Activated CD4-positive, alpha-beta T cell treated with anti-CD3 and anti-CD28 coated beads, Interleukin-2, amount 50 U/mL, for 16 hours (primary cell): ENCODE measurements at places on chromosomes 12 and 14.

DNA sequence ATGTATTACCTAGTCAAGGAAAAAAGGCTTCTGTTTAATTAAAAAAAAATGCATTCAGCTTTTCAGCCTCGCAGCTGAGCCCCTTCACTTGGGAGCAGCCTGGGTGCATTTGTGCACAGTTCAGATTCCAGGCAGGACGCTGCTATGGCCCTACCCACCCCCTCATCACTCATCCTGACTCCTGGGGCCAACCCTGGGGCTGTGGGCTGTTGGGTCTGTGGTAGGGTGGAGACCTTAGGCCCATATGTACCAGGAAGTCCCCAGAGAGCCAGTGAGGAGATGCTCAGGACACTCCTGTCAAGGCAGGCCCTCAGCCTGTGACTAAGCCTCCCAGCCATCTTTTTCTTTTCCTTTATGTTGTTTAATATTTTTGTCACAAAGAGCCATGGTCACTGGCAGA, 9.3 kb upstream of the CDCA4 start:
- no peak for DNase-seq

- DNase-seq: no peak
Measured at GRCh38 chr14:77099425-77100167, 1.5 kb downstream of the CIPC start.

DNA sequence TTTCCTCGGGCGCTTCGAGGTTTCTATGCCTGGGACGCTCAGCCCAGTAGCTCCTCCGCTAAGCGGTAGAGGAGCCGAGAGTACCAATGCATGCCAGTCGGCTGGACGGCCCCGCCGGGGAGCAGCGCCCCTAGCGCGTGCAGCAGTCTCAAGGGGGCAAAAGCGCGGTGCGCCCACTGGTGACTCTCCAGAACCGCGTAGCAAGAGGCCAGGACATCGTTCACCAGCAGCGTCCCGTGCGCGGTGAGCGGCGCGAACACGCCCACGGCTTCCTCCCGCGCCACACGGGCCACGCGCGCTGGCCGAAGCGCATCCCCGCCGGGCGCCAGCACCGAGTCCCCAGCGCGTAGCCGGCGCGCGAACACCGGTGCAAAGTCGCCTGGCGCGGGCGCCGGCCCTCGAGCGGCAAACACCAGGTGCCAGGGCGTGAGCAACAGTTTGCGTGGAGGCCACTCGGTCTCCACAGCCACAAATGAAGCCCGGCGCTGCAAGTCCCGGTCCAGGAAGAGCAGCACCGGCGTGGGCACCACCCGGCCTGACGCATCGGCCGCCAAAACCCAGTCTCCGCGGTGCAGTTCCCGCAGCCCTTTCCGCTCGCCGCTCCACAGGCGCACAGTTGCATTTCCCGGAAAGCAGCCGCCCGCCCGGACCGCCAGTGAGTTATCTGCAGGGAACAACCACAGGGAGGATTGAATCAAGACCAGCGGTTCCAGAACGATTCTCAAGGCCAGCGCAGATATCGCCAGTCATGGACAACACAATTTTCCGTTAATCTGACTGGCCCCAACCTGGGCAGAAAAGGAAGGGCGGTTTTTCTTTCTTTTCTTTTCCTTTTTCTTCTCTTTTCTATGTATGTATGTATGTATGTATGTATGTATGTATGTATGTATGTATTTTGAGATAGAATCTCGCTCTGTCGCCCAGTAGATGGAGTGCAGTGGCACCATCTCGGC, 4.5 kb downstream of the DHH start:
- peak; percentile 46 for DNase-seq

DNA sequence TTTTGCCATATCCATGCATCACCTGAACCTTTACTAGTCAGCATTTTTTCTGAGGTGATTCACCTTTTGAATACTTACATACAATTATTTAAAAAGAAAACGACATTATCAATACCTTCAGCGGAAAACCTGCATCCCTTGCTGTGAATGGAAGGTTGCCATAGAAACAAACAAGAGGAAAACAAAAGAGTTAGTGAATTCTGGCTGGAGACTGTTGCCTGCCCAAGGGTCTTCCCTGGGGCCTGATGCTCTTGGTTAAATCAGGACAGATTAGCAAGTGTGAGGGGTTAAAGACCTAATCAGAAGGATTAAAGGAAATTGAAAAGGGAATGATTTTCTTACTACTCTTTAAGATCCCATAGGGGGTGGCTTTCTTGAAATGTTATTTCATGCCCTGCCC, 96.0 kb upstream of the WSCD2 start:
- no peak for DNase-seq

DNA sequence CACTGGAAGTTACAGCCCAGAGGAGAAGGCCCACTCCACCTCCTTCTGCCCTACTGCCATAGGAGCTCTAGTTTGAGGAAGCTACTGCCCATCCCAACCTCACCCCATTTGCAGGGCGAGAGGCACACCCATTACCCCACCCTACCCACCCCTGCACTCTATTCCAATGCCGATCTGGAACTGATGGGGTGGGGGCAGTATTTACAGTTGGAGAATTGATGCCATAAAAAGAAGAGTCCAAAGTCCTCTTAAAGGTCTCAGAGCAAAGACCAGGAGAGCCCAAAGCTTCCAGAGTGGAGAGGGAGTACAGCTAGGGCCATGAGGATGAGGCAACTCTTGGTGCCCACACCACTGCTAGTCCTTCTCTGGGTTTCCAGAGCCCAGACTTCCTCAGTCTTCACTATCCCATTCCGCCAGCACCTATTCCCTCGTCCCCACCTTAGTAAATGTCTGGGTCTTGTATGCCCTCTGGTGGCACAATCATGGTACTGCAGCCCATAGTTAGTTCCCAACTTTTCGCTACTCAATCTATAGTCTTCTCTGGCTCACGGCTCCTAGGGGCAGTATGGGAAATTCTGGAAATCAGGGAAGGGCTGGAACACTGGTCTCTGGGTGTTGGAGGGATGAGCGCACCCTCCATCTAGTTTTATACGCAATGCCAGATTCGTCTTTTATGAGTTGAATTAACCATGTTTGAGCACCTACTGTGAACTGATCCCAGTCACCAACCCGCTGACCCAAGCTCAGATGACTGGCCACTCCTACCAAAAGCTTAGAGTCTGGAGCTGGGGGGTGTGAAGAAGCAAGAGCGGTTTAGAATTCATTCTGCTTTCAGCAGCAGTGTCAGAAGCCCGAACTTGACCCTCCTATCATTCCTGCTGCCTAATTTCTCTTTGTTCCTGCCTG, 6.9 kb upstream of the ADCY6 start:
- DNase-seq: peak; percentile 52
